NCI-H1436 treated with DMSO at 0.1 percent for 48 hours (cell line): ENCODE measurements at places on chromosomes 16 and 17.

DNA sequence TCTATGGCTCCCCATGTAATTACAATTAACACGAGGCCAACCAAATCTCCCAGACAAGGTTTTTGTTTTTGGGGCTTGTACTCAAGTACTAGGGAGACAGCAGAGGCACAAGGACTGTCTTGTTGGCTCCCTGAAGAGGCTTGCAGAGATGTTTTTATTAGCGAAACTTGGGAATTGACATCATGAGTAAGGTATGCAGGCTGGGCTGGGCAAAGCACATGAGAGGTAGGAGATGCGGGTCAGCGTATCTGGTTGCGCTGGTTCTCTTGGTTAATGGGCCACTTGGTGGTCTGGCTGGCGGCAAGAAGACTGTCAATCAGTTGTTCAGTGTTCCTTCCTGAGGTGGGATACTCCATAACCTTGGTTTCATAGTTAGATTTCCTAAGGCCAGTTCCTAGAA lies 28.9 kb downstream of the LCMT1 start:
- DNase-seq = no peak

GRCh38 chr17:47837401-47838039 lies 3.6 kb downstream of the SCRN2 start:
- DNase-seq = no peak

DNA sequence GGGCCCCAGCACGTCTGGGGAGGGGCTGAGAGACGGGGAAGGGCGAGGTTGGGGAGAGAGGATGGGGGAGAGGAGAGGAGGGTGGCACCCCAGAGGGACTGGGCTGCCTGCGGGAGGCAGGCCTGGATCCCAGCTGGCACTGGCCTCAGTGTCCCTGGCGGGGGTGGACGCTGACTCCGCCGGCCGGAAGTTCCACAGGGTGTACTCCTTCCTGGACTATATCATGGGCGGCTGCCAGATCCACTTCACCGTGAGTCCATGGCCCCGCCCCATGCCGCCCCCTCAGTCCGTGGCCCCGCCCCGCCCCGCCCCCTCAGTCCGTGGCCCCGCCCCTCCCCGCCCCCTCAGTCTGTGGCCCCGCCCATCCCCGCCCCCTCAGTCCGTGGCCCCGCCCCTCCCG lies 11.3 kb downstream of the CPNE7 start:
- no peak for DNase-seq

DNA sequence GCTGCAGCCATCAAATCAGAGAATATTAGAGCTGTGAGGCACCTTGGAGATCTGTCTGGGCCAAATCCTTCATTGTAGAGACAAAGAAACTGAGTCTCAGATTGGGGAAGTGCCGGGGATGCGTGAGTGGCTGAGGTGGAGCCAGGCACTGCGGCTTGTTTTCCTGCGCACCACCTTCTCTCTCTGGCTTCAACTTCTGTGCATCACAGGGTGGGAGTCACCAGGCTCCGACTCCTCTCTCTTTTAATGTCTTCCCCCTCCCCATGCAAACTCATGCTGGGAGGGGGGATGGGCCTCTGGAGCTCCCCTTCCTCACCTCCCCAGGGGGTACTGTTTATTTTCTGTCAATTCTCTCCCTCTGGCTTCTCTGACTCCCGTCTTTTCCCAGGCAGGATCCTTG lies 8.7 kb upstream of the ETV4 start:
- DNase-seq = no peak

- no peak for DNase-seq
These were observed 9.1 kb downstream of the TIMP2 start for GRCh38 chr17:78915872-78916632.

GRCh38 chr17:15432807-15433611 lies 34.4 kb downstream of the CDRT4 start:
- DNase-seq = no peak

- DNase-seq = no peak
These were observed 204.8 kb upstream of the COX10 start for GRCh38 chr17:13864521-13864920.

GRCh38 chr17:60301649-60302048 lies 90.3 kb downstream of the USP32 start:
- no peak for DNase-seq

DNA sequence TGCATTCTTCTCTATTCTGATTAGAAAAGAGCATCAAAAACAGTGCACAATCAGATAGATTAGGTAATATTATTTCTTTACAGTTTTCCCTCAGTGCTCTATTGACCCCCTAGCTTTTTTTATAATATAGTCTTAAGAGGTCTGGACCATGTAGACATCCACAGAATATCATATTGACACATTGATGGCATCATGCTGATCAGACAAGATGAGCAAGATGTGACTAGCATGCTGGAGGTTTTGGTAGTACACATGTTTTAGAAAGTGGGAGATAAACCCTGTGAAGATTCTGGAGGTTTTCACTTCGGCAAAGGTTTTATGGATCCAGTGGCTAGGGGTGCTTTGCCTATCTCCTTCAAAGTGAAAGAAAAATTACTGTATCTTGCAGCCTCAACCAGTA lies 2.8 kb upstream of the ABCA8 start:
- no peak for DNase-seq

DNA sequence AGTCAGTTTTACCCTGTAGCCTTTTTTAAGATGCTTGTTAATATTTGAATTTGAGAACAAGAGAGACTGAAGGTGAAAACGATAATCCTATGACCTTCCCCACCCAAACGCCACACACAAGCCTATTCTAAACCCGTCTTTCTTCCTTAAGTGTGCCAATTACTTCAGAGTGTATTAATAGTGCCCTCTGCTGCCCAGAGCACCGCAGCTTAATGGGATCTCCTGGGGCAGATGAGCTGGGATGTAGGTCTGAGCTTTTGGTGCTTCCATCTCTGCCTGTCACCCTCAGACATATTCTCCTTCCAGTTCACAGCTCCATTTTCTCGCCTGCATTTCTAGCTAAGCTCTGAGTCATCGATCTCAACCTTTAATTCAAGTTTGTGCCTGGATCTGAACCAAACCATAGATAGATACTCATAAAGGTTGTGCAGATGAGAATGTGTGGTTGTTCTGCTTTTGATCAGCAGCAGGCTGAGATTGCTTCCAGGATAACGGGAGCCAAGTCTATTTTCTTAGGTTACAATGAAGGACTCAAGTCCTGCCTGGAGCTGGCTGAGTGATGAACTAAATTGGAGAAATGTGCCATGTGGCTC lies 46.4 kb upstream of the CDH13 start:
- DNase-seq = no peak

DNA sequence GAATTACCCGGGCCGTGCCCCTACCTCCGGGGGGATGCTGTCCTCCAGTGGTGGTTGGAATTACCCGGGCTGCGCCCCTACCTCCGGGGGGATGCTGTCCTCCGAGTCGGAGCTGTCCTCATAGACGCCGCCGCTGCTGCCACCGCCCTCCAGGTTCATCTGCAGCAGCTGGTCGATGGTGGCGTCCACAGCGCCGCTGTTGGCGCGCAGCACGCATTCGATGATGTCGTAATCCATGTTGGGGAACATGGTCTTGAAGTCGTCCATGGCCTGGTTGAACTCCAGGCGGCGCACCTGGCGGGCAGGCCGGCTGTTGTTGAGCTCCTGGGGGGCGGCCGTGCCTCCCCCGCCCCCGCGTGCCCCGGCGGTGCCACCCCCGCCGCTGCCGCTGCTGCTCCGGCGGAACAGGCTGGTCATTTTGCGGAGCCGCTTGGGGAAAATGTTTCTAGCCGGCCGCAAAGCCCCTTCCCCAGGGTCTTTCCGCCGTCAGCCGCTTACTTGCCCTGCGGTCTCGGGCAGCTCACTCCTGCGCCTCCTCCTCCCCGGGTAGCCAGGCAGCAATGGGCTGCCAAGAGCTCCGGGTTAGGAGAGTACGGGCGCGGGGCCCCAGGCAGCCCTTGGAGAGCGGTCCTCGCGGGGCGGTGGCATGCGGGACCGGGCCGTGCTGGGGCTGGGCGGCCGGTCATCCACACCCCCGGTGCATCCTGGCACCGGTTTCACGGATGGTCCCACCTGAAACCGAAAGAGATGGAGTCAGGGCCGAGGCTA lies 35.5 kb upstream of the MRPS23 start:
- DNase-seq = no peak

- no peak for DNase-seq
These were observed 105.9 kb upstream of the ANKFN1 start for GRCh38 chr17:56047331-56047730.

GRCh38 chr17:36498155-36498554 lies 11.7 kb downstream of the ZNHIT3 start:
- no peak for DNase-seq

GRCh38 chr17:835263-835662 lies 53.1 kb downstream of the MRM3 start:
- no peak for DNase-seq

- DNase-seq = no peak
These were observed 262.7 kb upstream of the KCNJ16 start for GRCh38 chr17:69812240-69812837.

GRCh38 chr16:65698791-65699321 lies 577.0 kb upstream of the CDH11 start:
- no peak for DNase-seq

GRCh38 chr17:48439875-48440505 lies 10.0 kb upstream of the SKAP1 start:
- DNase-seq = no peak

DNA sequence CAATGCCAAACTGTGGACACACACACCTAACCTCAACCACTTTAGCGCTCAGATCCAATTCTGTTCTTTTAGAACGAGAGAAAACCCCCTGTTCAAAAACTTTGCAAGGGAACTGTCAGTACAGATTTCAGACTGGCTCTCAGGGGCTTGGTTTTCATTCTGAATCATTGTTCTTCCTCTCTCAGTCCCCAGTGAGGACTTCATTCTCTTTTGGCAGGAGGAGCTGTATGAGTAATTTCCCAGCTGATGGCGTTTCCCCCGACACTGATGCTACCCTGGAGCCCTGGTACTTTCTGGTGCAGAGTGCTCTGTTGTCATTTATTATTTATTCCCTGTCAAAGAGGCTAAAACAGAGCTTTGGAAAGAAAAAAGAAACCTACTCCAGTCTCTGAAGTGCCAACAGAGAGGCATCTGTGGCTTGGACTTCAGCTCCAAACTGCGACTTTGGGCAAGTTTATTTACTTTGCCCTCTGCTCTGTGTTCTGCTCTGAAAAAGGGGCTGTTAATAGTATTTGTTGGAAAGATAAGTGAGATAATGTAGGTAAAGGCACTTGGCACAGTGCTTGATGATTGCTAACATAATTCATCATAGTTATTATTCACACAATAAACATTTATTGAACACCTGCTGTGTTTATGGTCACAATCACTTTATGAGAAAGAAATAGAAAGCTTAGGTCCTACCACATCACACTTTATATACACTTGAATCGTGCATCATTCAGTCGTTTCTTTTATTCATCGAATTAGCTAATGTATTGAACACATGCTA lies 28.3 kb downstream of the ETV4 start:
- DNase-seq = no peak

- DNase-seq = no peak
These were observed 49.4 kb upstream of the GSE1 start for GRCh38 chr16:85563515-85564276.

GRCh38 chr17:46029627-46030026 lies 30.6 kb downstream of the STH start:
- no peak for DNase-seq

GRCh38 chr17:59328601-59329000 lies 2.9 kb upstream of the YPEL2 start:
- DNase-seq = no peak

DNA sequence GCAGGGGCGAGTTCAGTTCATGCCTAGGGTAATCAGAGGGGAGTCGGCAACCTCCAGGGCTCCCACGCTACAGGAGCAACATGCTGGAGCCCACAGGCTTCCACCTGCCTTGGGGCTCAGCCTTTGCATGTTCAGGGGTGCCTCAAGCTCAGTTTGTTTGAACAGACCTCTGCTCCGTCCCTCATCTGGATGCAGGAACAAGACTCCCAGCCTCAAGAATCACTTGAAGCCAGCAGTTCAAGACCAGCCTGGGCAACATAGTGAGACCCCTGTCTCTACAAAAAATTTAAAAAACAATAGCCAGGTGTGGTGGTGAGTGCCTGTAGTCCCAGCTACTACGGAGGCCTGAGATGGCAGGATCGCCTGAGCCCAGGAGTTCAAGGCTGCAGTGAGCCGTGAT lies 4.9 kb upstream of the HSD11B2 start:
- DNase-seq = no peak

DNA sequence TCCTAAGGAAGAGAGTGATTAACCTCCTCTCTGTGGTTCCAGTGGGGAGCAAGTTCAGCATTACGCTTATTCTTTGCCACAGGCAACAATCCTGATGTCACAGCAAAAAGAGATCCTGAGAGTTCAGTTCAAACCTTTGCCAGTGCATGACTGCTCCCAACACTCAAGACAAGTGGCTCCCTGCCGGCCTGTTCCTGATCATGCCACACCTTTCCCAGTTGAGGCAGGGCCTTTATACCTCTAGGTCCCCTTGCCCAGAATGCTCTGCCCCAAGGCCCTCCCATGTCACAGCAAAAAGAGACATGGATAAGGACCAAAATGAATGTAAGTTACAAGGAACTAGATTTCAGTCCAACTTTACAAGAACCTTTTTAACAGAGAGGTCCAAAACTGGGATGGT lies 31.0 kb upstream of the ARHGAP23 start:
- no peak for DNase-seq

- no peak for DNase-seq
These were observed 33.3 kb downstream of the RANBP10 start for GRCh38 chr16:67773099-67773498.

GRCh38 chr17:59753522-59754467 lies 46.3 kb downstream of the VMP1 start:
- DNase-seq = peak; percentile 54

- DNase-seq = no peak
These were observed 59.3 kb downstream of the JPH3 start for GRCh38 chr16:87661561-87661960.

- DNase-seq = no peak
These were observed 23.3 kb upstream of the SLC12A3 start for GRCh38 chr16:56841659-56842058.

DNA sequence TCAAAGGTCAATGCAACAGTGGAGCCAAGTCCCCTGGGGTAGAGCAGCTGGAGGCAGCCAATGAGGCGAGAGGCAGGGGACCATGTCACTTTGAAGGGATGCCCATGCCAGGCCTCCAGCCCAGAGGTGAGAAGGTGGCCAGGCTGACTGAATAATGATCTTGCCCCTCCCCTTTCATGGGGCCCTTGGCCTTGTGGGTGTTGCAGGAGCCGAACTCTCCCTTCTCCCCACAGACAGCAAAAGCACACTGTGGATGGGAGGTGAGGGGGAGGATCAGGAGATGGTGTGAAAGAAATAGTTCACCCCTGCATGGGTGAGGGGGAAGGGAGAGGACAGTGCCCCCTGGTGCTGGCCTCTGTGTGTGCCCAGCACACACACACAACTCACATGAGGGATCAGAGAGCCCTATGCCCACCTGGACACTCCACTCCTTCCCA lies 15.8 kb upstream of the TBX21 start:
- DNase-seq = no peak
